HepG2 (cell line): ENCODE measurements at places on chromosomes 12 and 14. TPM values are rescaled to one million over a fixed set of nuclear protein-coding genes. Genes with fewer than 3 reads are reported as not detected.

The RSRC2 gene
- 77.8 and 85.8 TPM in 2 replicates for total RNA-seq

The C1S gene
- 8.2 and 18.2 TPM in 2 replicates for total RNA-seq

The GLI1 gene
- total RNA-seq = 0.20 TPM in 1 of 2 replicates, not detected in the other

The MPHOSPH9 gene
- total RNA-seq = 63.4 and 105 TPM in 2 replicates

The SERPINA3 gene
- total RNA-seq = 433 and 825 TPM in 2 replicates

The TBX3 gene
- 17.2 and 27.1 TPM in 2 replicates for total RNA-seq

The TMEM253 gene
- 0.29 TPM in 1 of 2 replicates, not detected in the other for total RNA-seq

The LTB4R gene
- 1.00 and 3.2 TPM in 2 replicates for total RNA-seq

The TAPBPL gene
- 3.2 and 10.0 TPM in 2 replicates for total RNA-seq

The ARHGAP9 gene
- total RNA-seq = 0.18 TPM in 1 of 2 replicates, not detected in the other

The CLEC9A gene
- total RNA-seq = not detected in 2 replicates

The APOF gene
- 1.7 and 3.3 TPM in 2 replicates for total RNA-seq

The GPR132 gene
- total RNA-seq = not detected in 2 replicates

The VRTN gene
- not detected in 2 replicates for total RNA-seq

The TMTC1 gene
- total RNA-seq = 1.4 and 1.8 TPM in 2 replicates

DNA sequence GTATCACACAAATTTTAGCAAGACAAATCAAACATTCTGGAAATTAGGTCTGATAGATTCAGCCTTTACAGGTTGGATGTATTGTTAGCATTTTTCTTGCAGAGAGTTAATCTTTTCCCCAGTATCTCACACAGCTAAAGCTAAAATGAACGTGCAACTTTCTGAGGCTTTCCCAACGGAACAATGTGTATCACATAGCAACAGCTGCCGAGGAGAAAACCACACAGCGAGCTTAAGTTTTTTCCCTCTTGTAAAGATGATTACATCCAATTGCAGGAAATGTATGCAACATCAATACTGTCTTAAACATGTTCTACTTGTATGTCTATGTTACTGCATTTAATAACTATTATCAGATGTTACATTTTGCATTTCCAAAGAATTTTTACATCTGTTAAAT is 182.2 kb downstream of the CCDC59 start:
- no peaks in the 10 kb centered on the region for H3K36me3 ChIP-seq
- no peaks in the 10 kb centered on the region for H3K27me3 ChIP-seq
- H3K4me1 ChIP-seq = no peaks in the 10 kb centered on the region
- no peak overlapping the region for H3K4me3 ChIP-seq
- DNase-seq = no peak
- H3K27ac ChIP-seq = no peak overlapping the region

GRCh38 chr14:33359288-33359881 is 420.7 kb downstream of the NPAS3 start:
- H3K27ac ChIP-seq = no peak overlapping the region
- no peaks in the 10 kb centered on the region for H3K4me1 ChIP-seq
- no peaks in the 10 kb centered on the region for H3K36me3 ChIP-seq
- H3K4me3 ChIP-seq = no peak overlapping the region
- DNase-seq = no peak

- no peaks in the 10 kb centered on the region for H3K27me3 ChIP-seq
- H3K4me3 ChIP-seq = no peak overlapping the region
- no peak for DNase-seq
- peaks cover 1% of the 10 kb centered on the region; the same call in 1 of the 2 replicates for H3K36me3 ChIP-seq
- peaks cover 46% of the 10 kb centered on the region for H3K4me1 ChIP-seq
- no peak overlapping the region for H3K27ac ChIP-seq
Measured at GRCh38 chr14:95505030-95505589, 11.3 kb downstream of the SYNE3 start.

DNA sequence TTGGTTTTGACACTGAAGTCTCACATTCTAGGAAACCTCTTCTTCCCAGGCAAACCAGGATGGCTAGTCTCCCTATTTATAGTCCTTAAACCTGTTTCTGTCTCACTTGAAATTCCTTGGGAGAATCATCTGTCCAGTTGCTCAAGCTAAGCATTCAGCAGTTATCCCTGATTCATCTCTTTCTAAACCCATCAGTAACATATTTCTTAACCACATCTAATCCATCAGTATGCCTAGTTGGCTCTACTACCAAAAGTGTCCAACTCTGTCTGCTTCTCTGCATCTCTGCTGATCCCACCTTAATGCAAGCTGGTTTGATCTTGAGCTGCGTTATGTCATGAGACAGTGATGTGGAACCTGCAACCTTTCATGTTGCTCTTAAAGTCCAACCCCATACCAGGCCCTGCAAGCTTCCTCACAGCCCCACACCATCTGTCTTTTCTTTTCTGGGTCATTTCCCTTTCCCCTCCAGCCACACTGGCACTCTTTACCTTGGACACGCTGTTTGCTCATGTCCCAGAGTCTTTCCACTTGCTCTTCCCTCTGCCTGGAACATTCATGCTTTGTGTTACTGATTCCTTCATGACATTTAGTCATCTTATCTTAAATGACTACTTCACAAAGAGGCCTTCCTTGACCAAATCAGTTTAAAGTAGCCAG is 380.8 kb upstream of the RGS6 start:
- no peak overlapping the region for H3K4me3 ChIP-seq
- peaks cover 39% of the 10 kb centered on the region for H3K4me1 ChIP-seq
- no peak for DNase-seq
- H3K27ac ChIP-seq = no peak overlapping the region
- H3K27me3 ChIP-seq = no peaks in the 10 kb centered on the region
- no peaks in the 10 kb centered on the region for H3K36me3 ChIP-seq

DNA sequence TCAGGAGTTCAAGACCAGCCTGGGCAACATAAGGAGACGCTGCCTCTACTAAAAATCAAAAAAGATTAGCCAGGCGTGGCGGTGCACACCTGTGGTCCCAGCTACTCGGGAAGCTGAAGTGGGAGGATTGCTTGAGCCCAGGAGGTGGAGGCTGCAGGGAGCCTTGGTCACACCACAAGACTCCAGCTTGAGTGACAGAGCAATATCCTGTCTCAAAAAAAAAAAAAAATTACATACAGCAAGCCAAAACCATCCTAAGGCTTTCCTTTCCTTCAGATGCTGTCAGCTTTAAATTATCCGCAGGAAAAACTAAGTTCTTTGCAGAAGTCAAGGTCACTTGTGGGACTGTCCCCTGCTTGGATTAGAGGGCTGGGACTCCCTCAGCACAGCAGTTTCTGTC is 1.3 kb downstream of the CS start:
- H3K4me3 ChIP-seq = peak overlapping the region; percentile 97; the same call in 1 of the 2 replicates
- peaks cover 74% of the 10 kb centered on the region for H3K4me1 ChIP-seq
- peak overlapping the region; percentile 96 for H3K27ac ChIP-seq
- no peaks in the 10 kb centered on the region for H3K27me3 ChIP-seq
- peaks cover 11% of the 10 kb centered on the region; the same call in 1 of the 3 replicates for H3K36me3 ChIP-seq

DNA sequence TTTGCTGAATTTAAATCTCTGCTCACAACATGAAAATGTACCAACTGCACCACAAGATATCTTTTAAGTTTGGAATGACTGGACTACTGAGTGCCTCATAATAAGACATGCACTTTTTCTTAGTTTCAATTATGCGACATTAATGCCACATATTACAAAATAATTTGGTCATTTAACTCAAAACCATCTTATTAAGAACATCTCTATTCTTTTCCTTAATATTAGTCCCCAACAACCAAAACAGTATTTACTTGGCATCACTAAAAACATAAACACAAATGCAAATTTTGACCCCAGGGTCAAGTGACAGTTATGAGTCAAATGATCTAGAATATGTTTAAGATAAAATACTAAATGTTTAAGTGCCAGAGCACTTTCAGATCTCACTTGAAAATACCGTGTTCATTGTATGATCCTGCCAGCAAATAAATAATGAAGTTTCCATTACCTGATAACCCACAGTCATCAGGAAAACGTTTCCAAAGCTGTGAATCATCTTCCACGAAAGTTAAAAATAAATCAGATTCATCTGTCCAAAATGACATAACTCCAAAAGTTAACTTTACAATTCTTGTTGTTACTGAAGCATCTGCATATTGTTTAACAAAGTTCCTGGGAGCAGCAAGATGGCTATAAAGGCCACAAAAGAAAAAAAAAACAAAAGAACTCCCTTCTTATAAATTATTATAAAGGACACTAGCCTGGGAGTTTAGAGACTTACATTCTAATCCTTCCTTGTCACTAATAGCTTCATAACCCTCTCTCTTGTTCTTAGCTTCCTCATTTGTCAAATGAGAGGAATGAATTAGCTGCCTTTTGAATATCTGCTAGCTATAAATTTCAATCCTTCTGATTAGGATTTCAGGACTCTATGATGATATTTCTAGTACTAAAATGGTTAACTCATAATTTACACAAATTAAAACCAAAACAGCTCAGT is 30.5 kb upstream of the AP4S1 start:
- no peak overlapping the region for H3K4me3 ChIP-seq
- peaks cover 15% of the 10 kb centered on the region for H3K4me1 ChIP-seq
- H3K27ac ChIP-seq = no peak overlapping the region
- no peaks in the 10 kb centered on the region for H3K27me3 ChIP-seq

GRCh38 chr12:104360157-104360556 is 56.6 kb downstream of the EID3 start:
- DNase-seq = no peak
- H3K27me3 ChIP-seq = no peaks in the 10 kb centered on the region
- H3K36me3 ChIP-seq = no peaks in the 10 kb centered on the region
- H3K27ac ChIP-seq = no peak overlapping the region

DNA sequence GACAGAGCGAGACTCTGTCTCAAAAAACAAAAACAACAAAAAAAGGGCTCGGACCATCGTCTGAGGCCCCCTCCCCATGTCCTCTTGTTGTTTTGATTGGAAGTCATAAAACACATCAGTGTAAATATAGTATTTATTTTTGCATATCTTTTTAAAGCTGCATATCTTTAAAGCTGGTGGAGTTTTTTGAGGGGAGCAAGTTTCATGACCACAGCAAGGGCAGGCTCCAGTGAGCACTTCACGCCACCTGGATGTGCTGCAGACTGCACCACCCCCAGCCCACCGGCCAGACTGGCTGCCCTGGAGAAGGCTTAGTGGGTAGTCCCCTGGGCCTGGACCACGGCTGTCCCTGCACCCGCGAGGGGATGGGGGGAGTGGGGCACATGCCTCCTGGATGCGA is 11.9 kb upstream of the BCL7A start:
- H3K27me3 ChIP-seq = no peaks in the 10 kb centered on the region; the same call in 1 of the 2 replicates
- no peaks in the 10 kb centered on the region for H3K36me3 ChIP-seq
- H3K4me1 ChIP-seq = no peaks in the 10 kb centered on the region; the same call in 1 of the 2 replicates
- H3K4me3 ChIP-seq = no peak overlapping the region
- H3K27ac ChIP-seq = no peak overlapping the region

GRCh38 chr12:40635141-40635731 is 57.0 kb upstream of the CNTN1 start:
- no peak overlapping the region for H3K4me3 ChIP-seq
- DNase-seq = no peak
- H3K4me1 ChIP-seq = no peaks in the 10 kb centered on the region
- no peaks in the 10 kb centered on the region for H3K27me3 ChIP-seq

GRCh38 chr12:89775063-89775985 is 66.7 kb upstream of the ATP2B1 start:
- no peak for DNase-seq
- no peaks in the 10 kb centered on the region for H3K4me1 ChIP-seq
- H3K27me3 ChIP-seq = no peaks in the 10 kb centered on the region
- no peak overlapping the region for H3K4me3 ChIP-seq
- H3K27ac ChIP-seq = no peak overlapping the region

- no peak overlapping the region for H3K27ac ChIP-seq
- no peak for DNase-seq
- H3K4me3 ChIP-seq = no peak overlapping the region
- H3K27me3 ChIP-seq = no peaks in the 10 kb centered on the region
- peaks cover 27% of the 10 kb centered on the region for H3K4me1 ChIP-seq
- peaks cover 2% of the 10 kb centered on the region; the same call in 1 of the 2 replicates for H3K36me3 ChIP-seq
Measured at GRCh38 chr12:57543581-57543980, 3.4 kb downstream of the DCTN2 start.

- H3K36me3 ChIP-seq = no peaks in the 10 kb centered on the region
- no peak overlapping the region for H3K27ac ChIP-seq
- no peaks in the 10 kb centered on the region for H3K4me1 ChIP-seq
- H3K27me3 ChIP-seq = no peaks in the 10 kb centered on the region; the same call in 1 of the 2 replicates
Measured at GRCh38 chr14:72741826-72742117, 152.1 kb downstream of the DPF3 start.

GRCh38 chr12:130120012-130120805 is 42.1 kb upstream of the FZD10 start:
- H3K27ac ChIP-seq = no peak overlapping the region
- peaks cover 1% of the 10 kb centered on the region for H3K27me3 ChIP-seq
- no peak for DNase-seq
- H3K36me3 ChIP-seq = no peaks in the 10 kb centered on the region

GRCh38 chr12:106284358-106285105 is 18.0 kb upstream of the TCP11L2 start:
- H3K27me3 ChIP-seq = no peaks in the 10 kb centered on the region
- peak overlapping the region; percentile 19; the same call in 1 of the 2 replicates for H3K4me3 ChIP-seq
- peak; percentile 91 for DNase-seq
- H3K36me3 ChIP-seq = no peaks in the 10 kb centered on the region

DNA sequence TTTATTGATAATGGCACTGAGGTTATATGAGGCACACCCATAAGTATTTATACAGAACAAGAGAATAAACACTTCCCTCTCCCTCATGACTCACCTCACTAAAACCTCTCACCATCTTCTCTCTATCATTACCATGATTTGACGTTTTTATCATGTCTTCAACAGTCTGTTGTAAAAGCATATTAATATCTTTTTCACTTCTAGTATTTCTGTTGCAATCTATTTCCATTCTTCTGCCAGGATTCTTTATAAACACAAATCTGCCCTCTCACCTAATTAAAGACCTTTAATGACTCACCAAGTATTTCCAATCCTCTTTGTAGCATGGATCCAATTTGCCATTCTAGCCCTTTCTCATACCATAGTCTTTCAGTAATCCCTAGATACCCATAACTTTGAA is 527.7 kb downstream of the SLC16A7 start:
- H3K27ac ChIP-seq = no peak overlapping the region
- no peaks in the 10 kb centered on the region for H3K36me3 ChIP-seq
- H3K4me1 ChIP-seq = no peaks in the 10 kb centered on the region
- no peaks in the 10 kb centered on the region for H3K27me3 ChIP-seq

DNA sequence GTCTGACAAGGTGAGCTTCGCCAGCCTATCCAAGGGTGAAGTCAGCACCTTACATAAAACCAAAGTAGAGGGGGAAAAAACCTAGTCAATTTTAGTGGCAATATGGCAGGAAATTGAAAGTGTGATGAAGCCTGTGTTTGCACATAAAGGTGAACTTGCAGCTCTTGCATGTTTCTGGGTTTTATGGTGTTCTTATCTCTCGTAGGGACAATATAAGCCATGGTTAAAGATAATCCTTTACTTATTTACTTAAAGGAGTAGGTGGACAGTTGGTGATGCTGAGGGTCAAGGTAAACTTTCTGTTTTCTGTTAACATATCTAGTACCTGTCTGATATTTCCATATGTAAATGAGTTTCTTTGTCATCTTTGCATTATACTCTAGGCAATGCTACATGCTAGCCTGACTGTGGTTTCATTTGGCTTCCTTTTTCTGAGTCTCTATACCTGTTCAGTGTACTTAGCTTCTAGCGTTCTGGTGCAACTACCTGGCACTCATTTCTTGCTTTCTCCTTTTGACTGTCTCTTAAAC is 32.8 kb downstream of the CCDC91 start:
- DNase-seq = no peak
- H3K4me3 ChIP-seq = no peak overlapping the region
- H3K4me1 ChIP-seq = no peaks in the 10 kb centered on the region
- H3K27me3 ChIP-seq = no peaks in the 10 kb centered on the region
